ENCODE measurements at places on chromosomes 2 and 18.

DNA sequence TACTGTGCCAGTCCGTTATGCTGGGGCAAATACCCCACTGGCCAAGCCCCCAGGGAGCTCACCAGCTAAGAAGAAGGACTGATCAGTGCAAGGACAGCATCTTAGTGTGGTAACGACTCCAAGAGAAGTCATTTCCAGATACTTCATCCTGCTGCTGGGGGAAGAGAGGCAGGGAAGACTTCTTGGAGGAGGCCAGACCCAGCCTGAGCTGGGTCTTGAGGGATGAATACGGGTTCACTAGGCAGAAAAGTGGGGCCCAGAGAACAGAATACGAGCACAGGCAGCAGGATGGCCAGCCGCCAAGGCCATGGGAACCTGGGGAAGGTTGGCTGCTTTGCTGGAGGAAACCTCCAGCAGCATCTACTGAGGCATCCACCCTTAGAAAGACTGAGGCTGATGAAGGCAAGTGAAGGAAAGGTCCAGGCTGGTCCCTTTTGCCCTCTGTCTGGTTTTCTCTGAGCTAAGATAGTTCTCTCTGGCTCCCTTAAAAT is 84.1 kb downstream of the GLI2 start:
- no peak for DNase-seq

GRCh38 chr2:65175894-65176530 is 46.1 kb upstream of the RAB1A start:
- no peak for DNase-seq

- no peak for DNase-seq
Measured at GRCh38 chr2:241218131-241219029, 29.9 kb downstream of the ANO7 start.

GRCh38 chr2:17813010-17813741 is 3.1 kb upstream of the MSGN1 start:
- no peak for DNase-seq

GRCh38 chr2:215724146-215724545 is 288.3 kb upstream of the FN1 start:
- DNase-seq = no peak

- DNase-seq = no peak
Measured at GRCh38 chr2:180609626-180610340, 370.6 kb upstream of the UBE2E3 start.

GRCh38 chr2:216540920-216541319 is 42.3 kb downstream of the RPL37A start:
- DNase-seq = no peak

- DNase-seq = no peak
Measured at GRCh38 chr18:47595831-47596501, 334.5 kb downstream of the SMAD2 start.

- no peak for DNase-seq
Measured at GRCh38 chr2:128818704-128819491, 500.2 kb upstream of the HS6ST1 start.

DNA sequence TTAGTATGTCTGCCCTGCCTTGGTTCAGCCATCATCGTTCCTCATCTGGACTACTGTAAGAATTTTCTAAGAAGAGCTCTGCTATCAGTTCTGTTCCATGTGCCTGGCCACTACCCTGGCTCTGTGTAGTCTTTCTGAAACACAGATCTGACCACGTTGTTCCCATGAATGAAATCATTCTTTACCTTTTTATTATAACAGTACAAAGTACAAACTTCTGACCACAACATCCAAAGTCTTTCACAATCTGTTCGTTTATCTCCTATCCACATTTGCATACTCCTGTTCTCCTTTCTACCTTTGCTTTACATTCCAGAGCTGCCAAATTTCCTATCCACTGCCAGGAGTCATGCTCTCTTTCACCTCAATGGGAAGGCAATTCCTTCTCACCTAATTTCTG is 284.6 kb upstream of the LRP1B start:
- DNase-seq = no peak

- no peak for DNase-seq
Measured at GRCh38 chr2:23619941-23620340, 235.0 kb downstream of the KLHL29 start.

DNA sequence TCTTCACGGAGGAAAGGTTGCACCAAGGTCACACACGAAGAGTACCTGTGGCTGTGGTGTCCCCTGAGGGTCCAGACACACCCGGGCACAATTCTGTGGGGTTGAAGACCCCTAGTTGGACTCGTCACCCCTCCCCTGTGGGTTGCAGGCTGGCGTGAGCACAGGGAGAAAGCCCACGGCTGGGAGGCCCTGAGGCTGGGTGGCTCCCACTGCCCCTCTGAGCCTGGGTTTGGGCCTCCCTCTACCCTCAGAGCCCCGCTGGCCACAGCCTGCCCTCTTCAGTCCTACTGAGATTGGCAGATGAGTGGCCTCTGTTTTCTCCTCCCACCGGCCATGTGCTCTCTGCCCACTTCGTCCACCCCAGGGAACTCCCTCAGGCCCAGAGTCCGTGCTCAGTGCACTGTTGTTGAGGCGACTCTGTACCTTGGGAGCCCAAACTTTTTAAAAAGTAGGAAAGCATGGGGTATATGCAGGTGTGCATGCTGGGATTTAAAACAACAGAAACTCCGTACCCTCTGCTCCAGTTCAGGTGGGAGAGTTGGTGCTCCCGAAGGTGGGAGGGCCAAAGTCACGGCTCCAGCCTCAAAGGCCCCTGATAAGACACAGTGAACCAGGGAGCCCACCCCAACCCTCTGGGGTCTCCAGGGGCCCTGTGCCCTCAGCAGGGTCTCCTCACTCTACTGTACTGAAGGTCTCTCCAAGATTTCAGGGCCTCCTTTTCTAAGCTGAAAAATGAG is 19.1 kb downstream of the RAMP1 start:
- DNase-seq = no peak

- no peak for DNase-seq
Measured at GRCh38 chr2:8993196-8993901, 10.1 kb downstream of the MBOAT2 start.

- no peak for DNase-seq
Measured at GRCh38 chr2:128786316-128786715, 467.6 kb upstream of the HS6ST1 start.

DNA sequence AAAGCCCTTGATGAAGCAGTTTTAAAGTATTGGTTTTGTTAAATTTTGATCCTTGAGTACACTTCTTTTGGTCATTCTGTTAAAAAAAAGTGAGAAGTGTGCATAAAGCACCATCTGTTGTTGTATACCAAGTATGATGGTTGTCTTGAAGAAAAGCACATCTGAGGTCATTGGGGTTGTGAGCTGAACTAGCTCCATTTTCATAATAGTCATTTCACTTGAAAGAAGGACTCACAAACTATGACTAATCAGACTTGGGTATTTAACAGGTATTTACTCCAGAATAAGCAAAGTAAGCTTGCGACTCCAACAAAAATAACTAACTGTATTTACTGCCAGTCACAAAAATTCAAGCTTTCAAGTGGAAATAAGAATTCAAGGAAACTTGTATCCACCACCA is 35.1 kb downstream of the CHN1 start:
- no peak for DNase-seq

DNA sequence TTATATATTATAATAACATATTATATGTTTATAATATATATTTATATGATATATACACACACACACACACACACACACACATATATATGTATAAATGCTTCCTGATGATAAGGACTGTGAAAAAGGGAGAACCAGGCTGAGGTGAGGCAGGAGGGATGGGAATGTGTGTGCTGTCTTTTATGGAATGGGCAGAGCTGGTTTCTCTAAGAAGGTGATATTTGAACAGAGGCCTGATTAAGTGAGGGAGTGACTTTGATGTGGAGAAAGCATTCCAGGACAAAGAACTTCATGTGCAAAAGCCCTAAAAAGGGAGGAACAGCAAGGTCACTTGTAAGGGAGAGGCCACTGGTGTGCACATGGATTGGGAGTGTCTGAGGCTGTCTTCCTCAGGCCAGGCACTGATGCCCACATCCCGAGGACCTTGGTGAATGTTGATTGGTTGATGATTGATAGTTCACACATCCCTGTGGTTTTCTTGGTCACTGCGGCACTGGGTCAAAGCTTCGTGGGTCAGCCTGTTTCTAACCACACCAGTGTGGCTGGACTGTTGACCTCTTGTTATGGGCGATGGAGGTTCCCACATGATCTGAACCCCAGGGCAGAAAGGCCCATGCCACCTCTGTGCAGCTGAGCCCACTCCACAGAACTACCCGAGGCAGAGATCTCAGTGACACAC is 196.9 kb downstream of the MYCN start:
- no peak for DNase-seq

GRCh38 chr2:227310756-227311110 is 14.3 kb upstream of the MFF start:
- DNase-seq = no peak

DNA sequence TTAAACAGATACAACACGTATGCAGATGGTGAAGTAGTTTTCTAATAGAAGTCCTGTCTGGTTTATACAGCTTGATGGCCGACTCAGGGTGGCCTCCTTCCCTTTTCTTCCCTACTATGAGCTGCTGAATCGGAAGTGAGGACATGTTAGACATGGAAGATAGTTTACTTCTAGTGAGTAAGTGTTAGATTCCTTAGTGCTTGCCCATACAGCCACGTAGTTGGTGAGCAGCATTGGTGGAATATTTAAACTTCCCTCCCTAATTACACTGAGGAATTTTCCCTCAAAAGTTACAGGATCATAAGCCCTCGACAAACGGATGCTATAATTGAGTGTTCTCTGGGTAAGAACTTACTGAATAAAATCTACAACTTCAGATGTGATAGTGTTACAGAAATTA is 52.1 kb downstream of the RHBDD1 start:
- no peak for DNase-seq

DNA sequence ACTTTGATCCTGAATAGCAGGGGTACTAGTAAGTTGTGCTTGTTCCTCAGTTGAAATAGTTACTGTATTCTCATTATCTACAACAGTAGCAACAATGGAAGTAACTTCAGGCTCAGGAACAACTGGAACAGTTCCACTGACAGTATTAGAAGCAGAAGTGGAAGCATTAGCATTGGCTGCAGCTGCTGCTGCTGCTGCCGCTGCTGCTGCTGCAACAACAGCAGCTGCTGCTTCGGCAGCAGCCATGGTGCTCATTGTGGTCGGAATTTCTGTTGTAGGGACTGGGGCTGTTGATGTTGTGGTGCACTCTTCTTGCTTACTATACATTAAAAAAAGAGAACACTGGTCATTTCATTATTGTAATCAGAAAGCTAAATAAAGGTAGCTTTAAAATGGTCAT is 40.8 kb downstream of the PRPF40A start:
- no peak for DNase-seq

DNA sequence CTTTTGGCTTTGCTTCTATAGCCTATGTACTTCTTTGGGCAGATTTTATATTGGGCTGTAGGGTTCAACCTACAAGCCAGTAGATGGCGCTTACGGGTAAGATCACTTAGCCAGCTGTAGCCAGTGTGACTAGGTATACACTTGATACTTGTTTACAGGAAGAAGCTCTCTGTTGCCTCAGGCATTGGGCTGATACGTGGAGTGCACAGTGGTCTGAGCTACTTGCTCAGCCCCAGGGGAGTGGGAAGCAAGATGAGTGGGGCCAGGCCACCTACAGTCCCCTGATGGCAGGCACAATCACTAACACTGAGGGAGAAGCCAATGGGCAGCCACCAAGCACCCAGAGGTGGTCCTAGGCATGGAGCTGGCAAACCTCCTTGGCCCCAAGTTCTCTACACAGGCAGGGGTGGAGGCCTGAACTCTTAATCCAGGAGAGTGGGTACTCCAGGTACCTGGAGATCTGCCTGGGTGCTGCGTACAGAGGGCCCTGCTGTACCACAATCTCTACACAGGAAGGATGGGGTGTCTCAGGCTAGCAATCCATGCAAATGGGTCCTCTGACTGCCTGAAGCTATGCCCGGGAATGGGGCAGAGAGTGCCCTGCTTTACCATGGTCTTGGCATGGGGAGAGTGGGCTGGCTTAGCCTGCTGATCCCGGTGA is 122.2 kb downstream of the NCOA1 start:
- no peak for DNase-seq

GRCh38 chr18:4236940-4237663 is 218.0 kb downstream of the DLGAP1 start:
- DNase-seq = no peak

GRCh38 chr2:187431911-187432310 is 16.1 kb downstream of the CALCRL start:
- no peak for DNase-seq

DNA sequence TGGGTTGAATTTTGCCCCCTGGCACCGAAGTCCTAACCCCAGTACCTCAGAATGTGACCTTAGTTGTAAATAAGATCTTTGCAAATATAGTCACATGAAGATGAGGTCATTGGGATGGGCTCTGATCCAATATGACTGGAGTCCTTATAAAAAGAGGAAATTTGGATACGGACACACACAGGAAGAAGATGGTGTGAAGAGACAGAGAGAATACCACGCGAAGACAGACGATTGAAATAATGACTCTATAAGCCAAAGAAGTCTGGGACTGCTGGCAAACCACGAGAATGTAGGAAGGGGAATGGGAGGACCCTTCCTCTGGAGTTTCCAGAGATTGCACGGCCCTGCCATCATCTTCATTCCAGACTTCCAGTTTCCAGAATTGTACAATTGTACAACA is 98.6 kb downstream of the CPO start:
- no peak for DNase-seq

- DNase-seq = no peak
Measured at GRCh38 chr2:128780434-128781080, 461.9 kb upstream of the HS6ST1 start.

DNA sequence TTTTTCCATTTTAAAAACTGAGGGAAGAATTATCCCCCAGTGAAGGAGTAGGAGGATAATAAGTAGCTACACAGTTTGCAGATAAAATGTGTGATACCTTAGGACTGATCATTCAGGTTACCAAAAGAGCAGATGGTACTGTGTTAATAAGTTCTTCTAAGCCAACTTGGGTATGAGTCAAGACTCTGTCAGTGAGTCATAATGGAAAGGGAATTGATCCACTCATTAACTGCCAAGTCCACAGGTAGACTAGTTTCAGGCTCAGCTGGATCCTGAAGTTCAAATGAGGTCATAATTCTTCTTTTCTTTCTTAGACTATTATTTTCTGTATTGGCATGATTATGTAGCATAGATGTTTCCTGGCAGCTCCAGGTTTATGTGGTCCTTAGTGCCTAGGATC is 142.4 kb upstream of the ALPP start:
- no peak for DNase-seq

- peak; percentile 25 for DNase-seq
Measured at GRCh38 chr2:24049485-24050021, at the start of gene FKBP1B. FKBP1B (plus strand) TSS chr2:24049741; CDS start chr2:24049850, 109 bp downstream.

GRCh38 chr18:50286391-50287027 is 983 bp downstream of the CXXC1 start:
- no peak for DNase-seq

DNA sequence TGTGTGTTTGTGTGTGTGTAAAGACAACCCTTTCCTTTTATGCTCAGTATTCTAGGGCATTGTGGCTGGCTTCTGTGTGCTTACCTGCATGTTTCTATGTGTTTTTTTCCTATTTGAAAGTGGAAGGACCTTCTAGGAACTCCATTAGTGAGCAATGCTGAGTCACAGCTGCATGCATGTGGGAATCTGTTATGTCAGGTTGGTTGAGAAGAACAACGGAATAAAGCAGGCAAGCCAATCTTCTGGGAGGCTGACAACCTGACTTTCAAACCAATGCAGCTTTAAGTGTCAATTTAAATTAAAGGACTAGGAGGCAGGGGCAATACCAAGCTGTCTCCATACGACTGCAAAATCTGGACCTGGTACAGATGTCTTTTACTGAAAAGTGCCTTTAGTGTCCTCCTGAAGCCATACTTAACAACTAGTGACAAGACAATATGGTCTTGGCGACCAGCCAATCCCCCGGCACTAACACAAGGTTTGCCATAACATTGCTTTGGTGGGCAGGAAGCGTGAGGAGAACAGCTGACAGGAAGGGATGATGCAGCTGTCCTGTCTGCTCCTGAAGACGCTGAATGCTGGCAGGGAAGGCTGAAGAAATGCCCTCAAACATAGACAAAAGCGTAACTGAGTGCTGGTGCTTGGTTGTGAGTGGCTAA is 514.7 kb upstream of the CDH7 start:
- no peak for DNase-seq
